ENCODE measurements at places on chromosomes 3 and 15.

DNA sequence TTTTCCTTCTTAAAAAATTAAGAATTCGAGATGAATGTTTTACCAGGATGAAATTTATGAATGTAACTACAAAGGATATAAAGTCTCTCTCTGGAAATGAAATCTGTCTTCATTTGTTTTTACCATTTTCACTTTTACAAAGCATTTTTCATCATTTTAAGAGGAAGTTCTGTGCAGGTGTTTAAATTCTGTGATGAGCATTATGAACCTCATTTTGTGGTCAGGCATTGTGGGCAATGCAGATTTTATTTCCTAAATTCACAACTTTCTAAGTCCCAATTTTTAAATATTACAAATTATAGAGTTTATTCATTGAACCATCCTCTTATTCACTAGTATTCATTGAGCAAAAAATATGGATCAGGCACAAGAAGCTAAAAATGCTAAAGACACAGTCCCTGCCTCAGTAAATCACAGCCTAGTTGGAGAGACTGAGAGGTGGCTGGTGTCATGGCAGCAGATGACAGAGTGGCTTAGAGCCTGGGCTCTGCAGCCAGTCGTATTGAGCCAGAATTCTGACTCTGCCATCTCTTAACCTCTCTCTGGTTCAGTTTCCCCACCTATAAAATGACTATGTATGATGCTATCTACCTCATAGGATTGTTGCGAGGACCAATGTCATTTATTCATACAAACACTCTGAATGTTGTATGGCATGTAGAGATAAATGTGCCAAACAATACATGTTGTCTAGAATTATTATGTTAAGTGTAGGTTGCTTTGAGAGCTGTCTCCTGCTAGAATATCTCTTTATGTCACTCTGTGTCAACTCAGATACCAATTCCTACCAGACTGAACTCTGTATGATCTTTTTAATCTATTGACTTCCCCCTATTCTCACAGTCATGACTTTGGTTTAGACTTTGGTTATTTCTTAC, 7.5 kb upstream of the TGFBR2 start:
- DNase-seq = no peak

- DNase-seq = no peak
These were observed 11.7 kb downstream of the LSAMP start for GRCh38 chr3:116433552-116433951.

DNA sequence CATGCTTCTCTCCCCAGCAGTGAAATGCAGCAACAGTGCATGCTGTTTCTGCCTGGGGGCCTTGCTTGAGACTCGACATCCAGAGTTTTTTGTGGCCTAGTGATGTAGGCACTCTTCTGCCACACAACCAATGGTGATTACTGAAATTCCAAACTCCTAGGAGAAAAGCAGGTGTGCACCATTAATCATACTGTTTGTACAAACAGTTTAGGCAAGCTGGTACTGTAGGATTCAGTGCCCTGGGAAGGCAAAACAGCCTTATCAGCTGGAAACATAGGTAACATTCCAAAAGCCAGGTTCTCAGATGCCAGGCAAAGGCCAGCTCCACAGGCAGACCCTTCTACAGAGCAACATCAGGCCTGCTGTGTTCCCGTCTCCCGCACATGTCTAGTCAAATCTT, 17.5 kb upstream of the RBP1 start:
- DNase-seq = no peak

DNA sequence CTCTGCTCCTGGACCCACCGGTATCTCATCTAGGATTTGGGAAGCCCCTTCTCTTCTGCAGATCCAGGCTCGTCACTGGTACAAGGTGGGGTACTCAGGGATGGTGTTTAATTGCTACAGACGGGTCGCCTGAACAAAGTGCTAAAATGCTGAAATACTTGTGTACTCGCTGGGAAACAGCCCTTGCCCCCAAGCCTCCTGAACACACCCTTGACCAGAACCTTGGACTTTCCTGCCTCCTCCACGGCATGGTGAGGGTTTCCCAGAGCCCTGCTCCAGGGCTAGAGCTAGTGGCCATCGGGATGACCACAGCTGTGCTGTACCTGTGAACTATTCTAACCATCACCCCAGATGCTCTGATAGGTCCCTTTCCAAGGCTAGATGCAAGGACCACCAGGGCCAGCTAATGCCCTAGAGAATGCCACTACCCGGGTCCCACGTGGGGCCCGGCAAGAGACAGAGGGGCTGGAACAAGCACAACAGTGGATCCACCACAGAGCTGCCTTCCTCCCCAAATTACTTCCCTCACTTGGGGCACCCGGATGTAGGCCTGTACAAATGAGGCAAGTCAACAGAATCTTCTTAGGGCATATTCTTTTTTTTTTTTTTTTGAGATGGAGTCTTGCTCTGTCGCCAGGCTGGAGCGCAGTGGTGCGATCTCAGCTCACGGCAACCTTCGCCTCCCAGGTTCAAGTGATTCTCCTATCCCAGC, 267.3 kb downstream of the FOXP1 start:
- DNase-seq = no peak

DNA sequence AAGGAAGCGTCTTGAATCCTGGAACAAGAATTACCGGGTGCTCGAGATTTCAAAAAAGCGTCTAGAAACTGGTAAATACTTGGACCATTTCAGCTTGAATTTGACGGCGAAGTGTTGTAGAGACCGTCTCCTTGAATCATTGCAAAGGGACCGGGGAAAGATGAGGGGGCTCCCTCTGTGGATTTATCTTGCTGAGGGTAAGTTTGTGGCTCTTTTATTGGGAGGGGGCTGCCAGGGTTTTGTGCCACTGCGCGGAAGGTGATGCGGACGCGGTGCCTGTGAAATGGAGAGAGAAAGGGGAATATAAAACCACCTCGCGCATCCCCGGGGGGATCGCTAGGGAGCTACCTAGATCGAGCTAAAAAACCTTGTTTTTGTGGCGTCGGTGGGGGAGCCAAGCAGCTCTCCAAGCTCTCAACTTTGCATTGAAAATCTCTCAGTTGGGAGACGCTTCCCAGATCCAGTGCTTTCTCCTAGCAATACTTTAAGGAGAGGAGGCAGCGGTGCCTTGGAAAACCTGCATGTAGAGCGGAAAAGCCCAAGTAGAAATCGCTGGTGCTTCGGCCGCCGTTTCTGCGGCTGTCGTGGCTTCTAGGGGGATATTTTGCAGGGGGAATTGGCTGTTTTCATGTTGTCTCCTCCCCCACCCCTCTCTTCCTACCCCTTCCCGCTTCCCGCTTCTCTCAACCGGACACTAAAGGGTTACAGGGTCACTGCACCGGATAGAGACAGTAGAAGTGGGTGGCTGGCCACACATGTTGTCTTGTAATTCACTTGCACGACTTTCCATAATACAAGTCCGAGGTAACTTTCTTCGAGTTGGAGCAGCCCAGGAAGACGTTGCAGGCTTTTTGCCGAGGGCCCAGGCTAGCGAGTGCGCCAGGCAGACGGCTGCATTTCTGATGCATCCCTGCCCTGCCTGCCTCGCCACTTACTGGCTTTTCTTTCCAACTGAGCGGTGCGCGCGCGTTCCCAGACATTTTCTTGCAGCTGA, 187.6 kb downstream of the NLGN1 start:
- DNase-seq = no peak

DNA sequence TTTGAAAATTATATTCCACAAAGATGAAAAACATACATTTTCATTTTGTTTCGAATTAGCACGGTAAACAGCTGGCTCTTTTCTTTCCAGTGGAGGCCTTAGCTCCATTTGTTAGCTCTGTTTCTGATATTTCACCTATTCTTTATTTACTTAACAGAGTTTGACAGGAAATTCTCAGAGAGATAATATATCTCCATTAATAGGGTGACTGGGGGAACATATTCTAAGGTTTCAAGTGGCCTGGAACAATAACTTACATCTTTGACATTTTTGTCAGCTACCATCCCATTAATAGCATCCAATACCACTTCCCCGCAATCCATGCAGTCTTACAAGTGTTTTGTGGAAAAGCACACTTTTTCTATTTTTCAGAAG, 577.6 kb upstream of the MDFIC2 start:
- no peak for DNase-seq

DNA sequence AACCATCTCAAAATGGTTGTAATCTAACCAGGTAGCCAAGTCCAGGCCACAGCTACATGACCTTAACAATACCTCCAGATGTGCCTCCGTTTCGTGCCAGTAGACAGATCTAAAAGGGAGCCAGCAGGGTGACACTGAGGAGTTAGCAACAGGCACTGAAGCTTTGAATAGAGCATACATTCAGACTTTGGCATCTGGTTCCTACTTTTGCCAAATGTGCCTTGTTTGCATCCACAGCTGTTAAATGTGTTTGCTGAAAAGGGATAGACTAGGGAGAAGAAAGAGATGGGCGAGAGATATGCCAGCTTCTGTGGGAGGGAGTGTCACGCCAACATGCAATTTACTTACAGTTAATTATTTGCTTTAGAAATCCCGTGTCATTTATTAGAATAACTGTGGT, 1433.9 kb upstream of the CADM2 start:
- DNase-seq = no peak

GRCh38 chr3:194397757-194398312, 1.2 kb downstream of the GP5 start:
- no peak for DNase-seq

- DNase-seq = no peak
These were observed 135.3 kb downstream of the PCCB start for GRCh38 chr3:136385457-136385856.

Measured in RKO (cell line).